Stimulated activated CD4-positive, alpha-beta T cell treated with anti-CD3 and anti-CD28 coated beads, Interleukin-4, amount 100 ng/mL, for 24 hours (primary cell): ENCODE measurements at places on chromosomes 11 and 22.
A peak's percentile ranks its signal among the peaks of the same experiment; 100 is the strongest.

GRCh38 chr22:43342347-43343261 lies 568 bp downstream of the SCUBE1 start:
- DNase-seq = no peak

- no peak for DNase-seq
Measured at GRCh38 chr22:23754980-23755636, 883 bp upstream of the VPREB3 start.

DNA sequence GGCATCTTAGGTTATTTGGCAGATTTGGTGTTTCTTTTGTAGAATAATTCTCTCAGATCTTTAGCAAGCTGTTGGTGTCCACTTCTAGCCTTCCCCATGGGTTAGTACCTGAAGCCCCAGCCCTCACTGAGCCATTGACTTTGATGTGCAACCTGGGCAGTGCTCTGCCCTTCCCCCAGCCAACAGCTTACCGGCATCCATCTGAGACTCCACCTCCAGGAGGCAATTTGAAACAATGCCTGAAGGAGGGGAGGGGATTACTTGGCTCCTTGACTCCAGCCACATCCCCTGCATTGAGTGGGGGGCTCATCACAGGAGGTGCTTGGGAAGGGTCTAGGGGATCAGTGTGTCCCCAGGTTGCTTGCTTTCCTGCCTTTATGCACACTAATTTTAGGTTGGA lies 114.8 kb downstream of the TRIM29 start:
- DNase-seq = no peak

GRCh38 chr11:32154275-32154674 lies 63.4 kb downstream of the RCN1 start:
- no peak for DNase-seq

GRCh38 chr22:22838148-22838786 lies 49.3 kb upstream of the IGLL5 start:
- DNase-seq = no peak

- DNase-seq = no peak
Measured at GRCh38 chr11:121829159-121829643, 286.8 kb downstream of the BLID start.

GRCh38 chr11:90630176-90630575 lies 407.3 kb upstream of the CHORDC1 start:
- no peak for DNase-seq

GRCh38 chr11:86743223-86744118 lies 56.9 kb upstream of the PRSS23 start:
- peak; percentile 64 for DNase-seq

- DNase-seq = no peak
Measured at GRCh38 chr11:76591416-76591815, 79.1 kb downstream of the LRRC32 start.

DNA sequence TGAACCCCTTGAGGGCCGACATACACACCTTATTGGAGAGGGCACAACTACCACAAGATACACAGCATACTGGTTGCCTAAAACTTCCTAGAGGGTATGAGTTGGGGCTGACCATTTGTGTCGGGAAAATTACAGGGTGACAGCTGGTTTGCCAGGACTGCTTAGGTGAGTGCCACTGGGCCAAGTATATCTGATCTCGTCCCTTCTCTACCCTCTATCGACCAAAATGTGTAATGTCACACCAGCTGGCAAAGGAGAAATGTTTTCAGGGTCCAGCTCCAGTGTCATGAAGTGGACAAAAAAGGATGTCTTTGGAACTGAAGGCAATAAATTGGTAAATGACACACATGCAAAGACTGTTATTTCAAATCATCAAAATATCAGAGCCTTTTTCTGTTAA lies 126.1 kb downstream of the PGR start:
- no peak for DNase-seq

- peak; percentile 40 for DNase-seq
Measured at GRCh38 chr11:33920838-33921613, 29.1 kb upstream of the LMO2 start.

GRCh38 chr11:128465531-128465930 lies 121.8 kb downstream of the ETS1 start:
- no peak for DNase-seq

GRCh38 chr22:49298834-49299750 lies 528.6 kb downstream of the BRD1 start:
- no peak for DNase-seq

GRCh38 chr11:21893565-21893867 lies 299.4 kb upstream of the ANO5 start:
- DNase-seq = no peak

DNA sequence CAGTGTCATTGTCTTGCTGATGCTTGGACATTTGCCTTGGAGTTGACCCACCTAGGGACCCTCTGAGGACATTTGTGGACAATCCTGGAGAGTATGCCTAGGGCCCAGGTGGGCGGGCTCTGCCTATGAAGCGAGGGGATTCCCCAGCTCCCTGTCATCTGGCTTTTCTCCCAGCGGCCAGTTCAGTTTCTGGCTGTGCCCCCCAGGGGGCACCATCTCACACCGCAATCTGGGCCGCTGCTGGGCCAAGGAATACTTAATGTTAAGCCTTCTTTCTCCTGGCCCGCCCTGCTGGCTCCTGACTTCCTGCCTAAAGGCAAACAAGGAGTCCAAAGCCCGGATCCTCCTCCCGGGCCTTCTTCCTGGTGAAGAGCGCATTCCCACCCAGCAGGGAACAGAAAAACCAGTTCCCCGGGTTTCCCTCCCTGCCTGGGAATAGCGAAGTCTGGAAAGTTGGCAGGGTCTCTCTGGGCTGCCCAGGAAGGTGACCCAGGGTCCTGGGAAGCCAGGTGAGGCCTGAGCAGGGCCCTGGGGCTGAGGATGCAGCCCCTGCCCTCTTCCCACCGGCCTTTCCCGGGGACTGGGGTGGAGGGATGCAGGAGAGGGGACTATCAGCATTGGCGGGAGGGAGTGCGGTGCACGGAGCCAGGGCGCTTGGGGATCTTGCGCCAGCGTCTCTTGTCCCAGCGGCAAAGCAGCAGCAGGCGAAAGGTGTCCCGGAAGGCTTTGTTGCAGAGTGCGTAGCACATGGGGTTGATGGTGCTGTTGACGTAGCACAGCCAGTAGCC lies 11.9 kb downstream of the CHRM1 start:
- peak; percentile 21 for DNase-seq

- no peak for DNase-seq
Measured at GRCh38 chr22:31277741-31278140, 14.5 kb downstream of the PIK3IP1 start.

DNA sequence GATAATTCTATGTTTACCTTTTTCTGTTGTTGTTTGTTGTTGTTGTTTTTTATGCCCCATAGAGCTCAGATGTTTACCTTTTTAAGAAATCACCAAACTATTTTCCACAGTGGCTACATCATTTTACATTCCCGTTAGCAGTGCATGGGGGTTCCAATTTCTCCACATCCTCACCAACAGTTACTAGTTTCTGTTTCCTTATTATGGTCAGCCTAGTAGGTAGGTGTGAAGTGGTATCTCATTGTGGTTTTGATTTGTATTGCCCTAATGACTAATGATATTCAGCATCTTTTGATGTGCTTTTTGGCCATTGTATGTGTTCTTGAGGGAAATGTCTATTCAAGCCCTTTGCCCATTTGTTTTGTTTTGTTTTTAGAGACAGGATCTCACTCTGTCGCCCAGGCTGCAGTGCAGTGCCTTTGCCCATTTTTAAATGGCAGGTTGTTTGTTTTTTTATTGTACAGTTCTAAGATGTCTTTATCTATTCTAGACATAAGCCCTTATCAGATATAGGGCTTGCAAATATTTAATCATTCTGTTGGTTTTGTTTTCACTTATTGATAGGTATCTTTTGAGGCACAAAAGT lies 27.5 kb downstream of the CHEK2 start:
- no peak for DNase-seq

DNA sequence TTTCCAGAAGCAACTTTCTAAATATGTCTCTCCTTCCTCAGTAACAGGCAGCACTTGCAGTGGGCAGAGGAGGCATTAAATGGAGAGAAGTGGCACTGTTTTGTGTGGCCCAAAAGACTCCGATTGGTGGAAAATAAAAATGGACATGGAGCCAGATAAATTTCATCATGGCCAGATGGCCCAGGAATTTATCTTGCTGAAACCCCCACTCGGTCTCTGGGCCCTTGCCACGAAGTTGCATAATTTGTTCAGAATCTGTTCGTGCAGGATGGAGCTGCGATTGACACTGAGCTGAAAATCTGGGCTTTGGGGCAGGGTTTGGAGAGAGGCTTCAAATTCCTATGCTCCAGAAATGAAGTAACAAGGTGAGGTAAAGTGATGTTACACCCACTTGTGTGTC lies 65.5 kb downstream of the C11orf91 start:
- DNase-seq = no peak

GRCh38 chr11:17508791-17509190 lies 32.1 kb upstream of the ABCC8 start:
- no peak for DNase-seq

DNA sequence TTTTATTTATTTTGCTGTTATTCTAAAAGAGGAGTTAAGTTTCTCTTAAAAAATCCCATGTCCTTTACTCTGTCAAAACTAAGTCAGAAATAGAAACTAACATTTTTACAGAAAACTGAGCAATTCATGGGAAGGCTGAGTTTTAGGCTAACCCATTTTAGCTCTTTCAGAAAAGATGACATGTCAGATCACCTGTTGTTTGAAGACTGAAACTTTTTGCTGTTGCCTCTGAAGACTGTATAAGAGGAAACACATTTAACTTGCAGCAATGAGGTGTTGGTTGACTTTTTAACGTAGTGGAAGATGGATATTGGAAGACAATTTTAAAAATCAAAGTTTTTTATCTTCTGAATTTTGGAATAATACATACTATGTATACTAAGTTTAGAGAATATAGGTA lies 115.4 kb downstream of the METTL15 start:
- no peak for DNase-seq

GRCh38 chr11:3977078-3977477 lies 117.5 kb upstream of the RRM1 start:
- DNase-seq = no peak

- no peak for DNase-seq
Measured at GRCh38 chr11:18736590-18737148, 10.7 kb upstream of the IGSF22 start.

DNA sequence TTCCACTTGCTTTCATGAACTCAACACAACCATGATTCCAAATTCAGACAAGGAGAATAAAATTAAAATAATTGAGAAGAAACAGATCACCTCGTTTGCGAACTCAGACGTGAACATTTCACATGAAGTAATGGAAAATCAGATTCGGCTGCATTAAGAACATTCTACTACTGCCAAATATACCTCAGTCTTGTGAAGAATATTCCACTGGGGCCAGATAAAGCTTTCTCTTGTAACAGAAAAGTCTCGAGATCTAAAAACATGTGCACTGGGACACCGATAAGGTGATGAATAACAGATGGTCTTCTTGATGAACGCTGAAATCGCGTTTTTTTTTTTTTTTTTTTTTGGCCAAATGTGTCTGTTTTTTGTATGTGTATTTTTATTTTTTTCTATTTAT lies 761.1 kb downstream of the BRD1 start:
- no peak for DNase-seq

- no peak for DNase-seq
Measured at GRCh38 chr22:30216710-30217109, 29.8 kb downstream of the LIF start.

DNA sequence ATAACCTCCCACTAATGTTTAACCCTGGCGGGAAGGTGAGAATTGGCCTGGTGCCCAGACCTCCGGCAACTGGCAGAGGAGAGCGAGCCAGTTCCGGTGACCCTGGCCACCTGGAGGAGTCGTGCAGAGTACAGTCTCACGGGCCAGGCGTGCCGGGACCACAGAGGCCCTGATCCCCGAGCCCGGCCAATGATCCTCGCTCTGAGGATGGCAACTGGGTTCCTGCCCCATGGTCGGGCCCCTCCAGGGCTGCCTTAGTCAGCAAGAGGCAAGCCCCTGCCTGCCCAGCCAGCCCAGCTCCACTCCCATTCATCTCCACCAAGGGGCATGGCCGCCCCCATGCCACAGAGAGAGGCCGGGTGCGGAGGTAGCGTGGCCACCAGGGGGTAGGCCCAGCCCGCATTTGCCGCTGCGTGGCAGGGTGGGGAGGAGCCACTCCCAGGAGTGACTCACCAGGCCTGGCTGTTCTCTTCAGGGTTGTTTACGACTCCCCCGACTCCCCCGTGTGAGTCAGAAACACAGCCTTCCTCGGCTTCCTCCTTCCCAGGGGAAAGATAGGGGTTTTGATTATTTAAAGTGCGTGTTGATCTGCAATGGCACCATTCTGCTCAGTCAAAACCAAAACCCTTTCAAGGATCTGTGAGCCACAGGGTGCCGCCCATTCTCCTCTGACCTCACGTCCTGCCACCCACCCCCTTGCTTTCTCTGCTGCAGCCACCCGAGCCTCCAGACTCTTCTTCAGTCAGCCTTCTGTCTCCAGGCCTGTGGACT lies at the start of gene SLC25A45:
SLC25A45 (minus strand) TSS at position 614 of the 771 bp plus-strand sequence. CDS start 695 bp downstream, outside the sequence.
- peak; percentile 94 for DNase-seq

- DNase-seq = peak; percentile 83
Measured at GRCh38 chr11:134275534-134276395, at the start of gene GLB1L3. GLB1L3 (plus strand) TSS chr11:134276379; CDS start chr11:134276741, 362 bp downstream.

DNA sequence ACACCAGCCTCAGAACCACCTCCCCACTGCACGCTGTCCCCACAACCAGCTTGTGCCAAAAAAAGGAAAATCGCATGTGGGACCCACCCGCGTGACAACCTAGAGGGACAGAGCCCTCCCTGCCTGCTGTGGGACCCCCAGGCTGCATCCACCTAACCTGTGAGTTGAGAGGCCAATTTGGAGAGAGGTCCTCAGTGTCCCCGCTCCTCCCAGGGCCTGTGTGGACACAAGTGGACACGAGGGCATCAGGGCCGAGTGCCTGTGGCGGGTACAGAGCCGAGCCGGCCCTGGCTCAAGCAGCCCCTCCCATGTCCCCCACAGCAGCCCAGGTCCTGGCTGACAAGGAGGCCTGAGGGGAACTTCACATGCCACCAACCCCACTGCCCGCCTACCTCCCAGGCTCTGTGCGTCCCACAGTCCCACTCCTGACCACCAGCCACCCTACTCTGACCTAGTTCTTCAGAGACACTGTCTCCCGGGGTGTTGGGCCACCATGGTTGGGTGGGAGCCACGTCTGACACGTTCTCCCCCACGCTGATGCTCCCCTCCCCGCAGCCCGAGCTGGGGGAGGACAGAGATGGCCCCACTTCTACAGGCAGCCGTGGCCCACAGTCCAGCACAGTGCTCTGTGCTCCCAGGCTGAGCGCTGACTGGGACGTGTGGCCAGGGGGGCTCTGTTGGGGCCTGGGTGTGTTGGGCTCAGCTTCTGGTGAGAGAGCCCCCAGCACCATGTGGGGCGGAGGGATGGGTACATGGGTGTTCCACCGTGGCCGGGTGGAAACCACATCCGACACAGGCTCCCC lies 19.2 kb downstream of the SELENOO start:
- DNase-seq = no peak

GRCh38 chr11:58192229-58192628 lies 3.4 kb downstream of the OR9Q2 start:
- no peak for DNase-seq

GRCh38 chr11:60633645-60634044 lies 65.8 kb upstream of the MS4A8 start:
- no peak for DNase-seq
